SJCRH30 (cell line): ENCODE measurements at places on chromosomes 13 and 19. TPM values are rescaled to one million over a fixed set of nuclear protein-coding genes. Genes with fewer than 3 reads are reported as not detected.
A peak's percentile ranks its signal among the peaks of the same experiment; 100 is the strongest.

The CD37 gene
- total RNA-seq, result not detected in 2 replicates

The ZNF577 gene
- 10.0 and 10.8 TPM in 2 replicates for total RNA-seq

The IGLON5 gene
- total RNA-seq, result not detected in 2 replicates

The MEIOSIN gene
- total RNA-seq, result 0.08 TPM in 1 of 2 replicates, not detected in the other

The ODAD3 gene
- 0.18 and 0.22 TPM in 2 replicates for total RNA-seq

The TMC4 gene
- total RNA-seq, result not detected in 2 replicates

The PSG4 gene
- not detected in 2 replicates for total RNA-seq

The ASF1B gene
- total RNA-seq, result 93.8 and 102 TPM in 2 replicates

The FGF21 gene
- not detected in 2 replicates for total RNA-seq

The OLFM2 gene
- 0.20 TPM in 1 of 2 replicates, not detected in the other for total RNA-seq

DNA sequence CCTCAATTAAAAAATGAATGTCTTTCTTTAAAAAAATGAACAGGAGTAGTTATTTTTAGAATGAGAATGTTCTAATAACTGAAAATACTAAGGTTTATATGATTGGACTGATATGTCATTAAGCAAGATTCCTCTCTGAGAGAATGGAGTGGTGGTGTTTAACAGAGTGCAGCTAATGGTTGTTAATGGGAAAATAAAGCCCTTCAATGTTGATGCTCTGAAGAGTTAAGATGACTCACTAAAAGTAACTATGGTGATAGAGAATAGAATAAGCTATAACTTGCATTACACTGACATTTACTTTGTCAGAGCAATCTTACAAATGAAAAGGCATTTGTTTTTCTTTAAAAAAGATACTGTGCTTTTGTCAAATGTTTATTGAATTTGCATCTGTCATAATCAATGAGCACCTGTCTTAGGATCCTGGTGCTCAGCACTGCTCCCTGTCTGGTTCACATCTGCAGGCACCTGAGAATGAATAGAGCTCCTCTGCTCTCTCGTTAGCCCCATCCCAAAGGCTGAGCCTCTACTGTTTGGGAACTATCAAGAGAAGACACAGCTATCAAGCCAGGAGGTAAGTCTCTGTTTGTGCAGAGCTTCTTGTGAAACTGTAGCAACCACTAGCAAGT, 15.1 kb downstream of the PABPC3 start:
- no peaks in the 10 kb centered on the region for H3K36me3 ChIP-seq
- H3K4me3 ChIP-seq, result no peak overlapping the region
- DNase-seq, result no peak
- H3K27ac ChIP-seq, result no peak overlapping the region
- H3K27me3 ChIP-seq, result peaks cover 3% of the 10 kb centered on the region; the same call in 1 of the 2 replicates
- H3K4me1 ChIP-seq, result no peaks in the 10 kb centered on the region

GRCh38 chr13:29081697-29082440, 261.7 kb downstream of the MTUS2 start:
- H3K27me3 ChIP-seq, result no peaks in the 10 kb centered on the region
- H3K36me3 ChIP-seq, result no peaks in the 10 kb centered on the region
- H3K4me1 ChIP-seq, result no peaks in the 10 kb centered on the region
- H3K4me3 ChIP-seq, result no peak overlapping the region
- H3K27ac ChIP-seq, result no peak overlapping the region

DNA sequence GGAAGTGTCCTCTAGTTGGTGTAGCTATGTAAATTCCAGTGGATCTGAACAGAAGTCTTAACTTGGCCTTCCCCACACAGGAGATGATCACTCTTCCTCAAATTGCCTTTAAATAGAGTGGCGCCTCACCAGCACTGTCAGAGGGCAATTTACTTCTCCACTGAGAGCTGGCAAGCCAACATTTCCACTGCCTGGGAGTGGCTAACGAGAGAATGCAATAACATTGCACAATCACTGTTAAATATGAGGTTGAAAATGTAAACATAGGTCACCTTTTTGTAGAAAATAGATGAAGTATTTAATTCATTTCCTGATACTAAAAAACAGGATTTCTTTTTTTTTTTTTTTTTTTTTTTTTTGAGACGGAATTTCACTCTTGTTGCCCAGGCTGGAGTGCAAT, 55.4 kb upstream of the UBL3 start:
- no peak overlapping the region for H3K4me3 ChIP-seq
- no peaks in the 10 kb centered on the region for H3K36me3 ChIP-seq
- no peak for DNase-seq

DNA sequence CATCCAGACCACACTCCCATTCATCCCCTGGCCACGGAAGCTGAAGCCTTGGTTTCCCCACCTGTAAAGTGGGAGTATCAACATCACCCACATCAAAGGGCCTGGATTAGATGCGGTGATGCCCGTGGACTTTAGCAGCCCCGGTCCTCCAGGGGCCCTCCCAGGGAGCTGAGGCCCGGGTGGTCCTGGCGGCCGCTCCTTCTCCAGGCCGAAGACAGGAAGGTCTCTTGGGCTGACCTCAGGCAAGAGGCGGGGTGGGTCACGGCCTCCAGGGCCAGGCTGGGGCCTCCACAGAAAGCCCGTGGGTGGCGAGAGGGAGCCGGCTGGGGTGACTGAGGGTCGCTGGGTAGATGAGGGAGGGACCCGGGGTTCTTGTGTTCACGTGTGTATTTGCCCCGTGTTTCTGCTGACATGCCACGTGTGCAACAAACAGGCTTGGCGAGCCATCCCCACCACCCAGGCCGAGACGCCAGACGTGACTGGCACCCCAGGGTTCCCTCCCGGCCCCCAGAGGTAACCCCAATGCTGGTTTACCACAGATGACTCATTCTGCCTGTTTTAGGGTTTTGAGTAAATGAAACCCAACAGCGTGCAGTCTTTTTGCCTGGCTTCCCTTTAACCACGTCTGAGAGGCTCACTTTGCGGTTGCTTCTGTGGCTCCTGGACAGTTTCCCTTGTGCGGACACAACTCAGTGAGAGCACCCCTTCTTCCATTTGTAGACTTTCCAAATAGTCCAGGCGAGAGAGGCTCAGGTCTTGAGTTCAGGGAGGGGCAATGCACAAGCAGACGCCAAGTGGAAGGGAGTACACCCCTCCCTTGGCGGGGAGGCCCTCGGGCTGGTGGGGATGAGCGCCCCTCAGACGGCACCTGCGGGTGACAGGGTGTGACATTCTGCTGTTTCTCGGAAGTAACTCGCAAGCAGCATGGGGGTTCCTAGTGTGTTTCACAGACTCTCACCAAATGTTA, 42.9 kb downstream of the C13orf46 start:
- peaks cover 24% of the 10 kb centered on the region for H3K4me1 ChIP-seq
- no peak overlapping the region for H3K4me3 ChIP-seq
- no peak overlapping the region for H3K27ac ChIP-seq
- H3K36me3 ChIP-seq, result no peaks in the 10 kb centered on the region

GRCh38 chr13:80070024-80070703, 270.8 kb downstream of the SPRY2 start:
- H3K4me3 ChIP-seq, result no peak overlapping the region
- no peak for DNase-seq
- H3K36me3 ChIP-seq, result no peaks in the 10 kb centered on the region
- H3K27ac ChIP-seq, result no peak overlapping the region

DNA sequence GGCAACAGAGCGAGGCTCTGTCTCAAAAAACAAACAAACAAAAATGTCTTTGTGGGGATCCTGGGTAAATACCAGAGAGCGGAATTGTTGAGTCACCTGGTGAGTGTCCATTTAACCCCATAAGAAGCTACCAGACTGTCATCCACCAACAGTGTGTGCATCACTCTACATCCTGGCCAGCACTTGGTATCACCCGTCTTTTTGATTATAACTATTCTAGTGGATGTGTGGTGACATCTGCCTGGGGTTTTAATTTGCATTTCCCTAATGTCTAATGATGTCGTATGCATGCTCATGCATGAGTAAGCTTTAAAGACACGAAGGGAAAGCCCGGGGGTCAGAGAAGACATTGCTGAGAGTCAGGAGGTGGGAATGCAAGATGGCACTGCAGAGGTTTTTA, 126.7 kb upstream of the MRI1 start:
- H3K27ac ChIP-seq, result no peak overlapping the region
- H3K4me3 ChIP-seq, result no peak overlapping the region
- peaks cover 25% of the 10 kb centered on the region for H3K4me1 ChIP-seq
- no peak for DNase-seq
- H3K27me3 ChIP-seq, result no peaks in the 10 kb centered on the region; the same call in 1 of the 2 replicates

- no peaks in the 10 kb centered on the region for H3K36me3 ChIP-seq
- H3K27ac ChIP-seq, result no peak overlapping the region
- H3K27me3 ChIP-seq, result peaks cover 28% of the 10 kb centered on the region
- no peaks in the 10 kb centered on the region for H3K4me1 ChIP-seq
- DNase-seq, result no peak
These were observed 6.3 kb downstream of the TTYH1 start for GRCh38 chr19:54421521-54421920.

DNA sequence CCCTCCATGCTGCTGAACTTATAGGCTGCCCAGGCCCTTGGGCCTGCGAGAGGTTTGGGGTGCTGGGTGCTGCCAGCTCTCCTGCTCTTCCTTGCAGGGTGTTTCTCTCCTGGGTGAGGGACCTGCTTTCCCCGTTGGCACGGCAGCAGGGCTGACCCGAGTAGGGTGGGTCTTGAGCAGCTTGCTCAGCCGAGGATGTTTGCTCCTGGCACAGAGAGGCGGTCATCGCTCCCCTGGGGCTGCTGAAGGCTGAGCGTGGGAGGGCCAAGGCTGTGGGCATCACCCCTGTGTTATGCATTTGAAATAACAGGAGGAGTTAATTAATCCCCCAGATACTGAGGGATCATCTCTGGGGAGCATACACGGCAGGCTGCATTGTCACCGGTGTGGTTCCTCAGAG, 5.3 kb downstream of the KCTD15 start:
- H3K4me1 ChIP-seq, result peaks cover 3% of the 10 kb centered on the region; the same call in 1 of the 2 replicates
- DNase-seq, result no peak
- no peak overlapping the region for H3K4me3 ChIP-seq
- H3K27me3 ChIP-seq, result no peaks in the 10 kb centered on the region

DNA sequence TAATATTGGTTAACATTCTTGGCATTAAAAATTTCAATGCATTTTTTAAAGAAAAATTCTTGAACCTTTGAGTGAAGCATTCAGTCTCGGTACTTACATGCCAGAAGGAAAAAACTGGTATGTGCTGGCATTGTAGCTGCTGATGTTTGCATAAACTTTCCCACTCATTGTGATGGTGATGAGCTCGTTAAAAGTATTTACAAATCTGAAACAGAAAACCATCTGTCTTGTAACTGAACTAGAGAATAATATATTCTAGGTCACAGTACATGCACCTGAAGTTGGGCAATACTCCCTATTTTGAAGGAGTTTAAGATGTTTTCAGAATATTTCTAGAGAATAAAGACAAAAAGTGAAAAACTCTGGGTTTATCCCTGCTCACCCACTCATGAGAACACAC, 64.1 kb downstream of the SLC15A1 start:
- H3K36me3 ChIP-seq, result no peaks in the 10 kb centered on the region
- H3K27me3 ChIP-seq, result no peaks in the 10 kb centered on the region
- DNase-seq, result no peak
- no peak overlapping the region for H3K27ac ChIP-seq

- DNase-seq, result peak; percentile 98
- no peaks in the 10 kb centered on the region for H3K27me3 ChIP-seq
- H3K4me3 ChIP-seq, result no peak overlapping the region
- H3K4me1 ChIP-seq, result peaks cover 52% of the 10 kb centered on the region
- no peaks in the 10 kb centered on the region for H3K36me3 ChIP-seq
- H3K27ac ChIP-seq, result peak overlapping the region; percentile 93
These were observed 1555.5 kb downstream of the UQCRFS1 start for GRCh38 chr19:27657271-27658051.

GRCh38 chr19:10639836-10640235, 14.3 kb upstream of the ILF3 start:
- peaks cover 64% of the 10 kb centered on the region for H3K36me3 ChIP-seq
- peaks cover 24% of the 10 kb centered on the region for H3K4me1 ChIP-seq
- DNase-seq, result no peak
- no peak overlapping the region for H3K4me3 ChIP-seq

- no peaks in the 10 kb centered on the region for H3K36me3 ChIP-seq
- no peak overlapping the region for H3K27ac ChIP-seq
- no peak overlapping the region for H3K4me3 ChIP-seq
- no peak for DNase-seq
- H3K27me3 ChIP-seq, result no peaks in the 10 kb centered on the region
These were observed 356.1 kb downstream of the FGF14 start for GRCh38 chr13:102045731-102046130.

- H3K36me3 ChIP-seq, result no peaks in the 10 kb centered on the region
- H3K27me3 ChIP-seq, result no peaks in the 10 kb centered on the region
- no peak overlapping the region for H3K4me3 ChIP-seq
- no peak for DNase-seq
- no peaks in the 10 kb centered on the region for H3K4me1 ChIP-seq
These were observed 1315.4 kb downstream of the PCDH9 start for GRCh38 chr13:65914716-65915115.

GRCh38 chr13:76677043-76677442, 209.2 kb downstream of the KCTD12 start:
- H3K4me1 ChIP-seq, result no peaks in the 10 kb centered on the region
- DNase-seq, result peak; percentile 57
- H3K27ac ChIP-seq, result no peak overlapping the region
- no peaks in the 10 kb centered on the region for H3K36me3 ChIP-seq
- no peaks in the 10 kb centered on the region for H3K27me3 ChIP-seq

DNA sequence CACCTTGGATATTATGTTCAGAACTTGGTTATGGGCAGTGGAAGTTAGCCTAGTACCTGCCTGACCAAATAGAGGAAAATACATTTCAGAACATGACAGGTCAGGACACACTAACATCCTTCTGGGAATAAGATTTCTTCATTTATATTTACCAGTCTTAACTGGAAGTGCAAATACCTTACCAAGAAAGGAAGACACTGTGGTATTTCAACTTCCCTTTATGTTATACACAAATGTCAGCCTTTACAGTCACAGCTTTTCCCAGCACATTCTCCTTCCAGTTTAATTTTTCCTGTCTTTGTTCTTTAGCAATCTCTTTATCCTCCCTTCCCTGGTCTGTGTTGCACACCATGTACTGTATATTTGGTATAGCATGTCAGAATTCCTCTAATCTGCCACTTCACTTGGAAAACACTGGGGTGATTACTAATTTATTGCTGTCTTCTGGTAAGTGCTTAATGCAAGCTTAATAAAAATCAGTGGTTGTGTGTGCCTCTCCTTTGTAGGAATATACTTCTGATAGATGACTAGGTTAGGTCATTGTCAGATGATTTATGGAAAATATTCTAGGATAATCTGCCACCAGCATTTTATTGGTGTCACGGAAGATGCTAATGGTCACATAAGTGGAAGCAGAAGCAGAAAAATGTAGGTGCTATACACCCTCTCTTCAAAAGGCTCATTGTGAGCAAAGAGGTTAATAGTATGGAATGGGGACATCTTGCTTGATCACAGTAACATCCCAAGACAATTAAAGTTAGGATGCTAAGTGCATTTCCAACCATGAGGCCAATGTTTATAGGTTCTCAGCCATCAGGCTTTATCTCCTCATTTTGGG, 124.3 kb upstream of the STARD13 start:
- no peak for DNase-seq
- no peak overlapping the region for H3K27ac ChIP-seq
- no peaks in the 10 kb centered on the region for H3K4me1 ChIP-seq
- no peaks in the 10 kb centered on the region for H3K27me3 ChIP-seq

DNA sequence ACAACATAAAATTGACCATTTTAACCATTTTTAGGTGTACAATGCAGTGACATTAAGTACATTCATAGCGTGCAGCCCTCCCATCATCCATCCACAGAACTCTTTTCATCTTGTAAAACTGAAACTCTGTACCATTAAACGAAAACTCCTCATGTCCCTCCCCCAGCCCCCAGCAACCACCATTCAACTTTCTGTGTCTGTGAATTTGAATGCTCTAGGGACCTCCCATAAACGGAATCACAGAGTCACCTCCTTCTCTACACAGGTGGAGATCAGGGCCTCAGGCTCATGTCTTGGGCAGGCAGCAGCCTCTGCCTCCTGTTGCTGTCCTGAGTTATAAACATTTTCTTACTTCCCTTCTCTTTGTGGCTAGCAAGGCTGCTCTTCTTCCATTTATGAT, 7.3 kb upstream of the CCNE1 start:
- no peak for DNase-seq
- H3K36me3 ChIP-seq, result no peaks in the 10 kb centered on the region
- H3K4me1 ChIP-seq, result peaks cover 15% of the 10 kb centered on the region
- H3K4me3 ChIP-seq, result no peak overlapping the region
- no peak overlapping the region for H3K27ac ChIP-seq
